CD8-positive, alpha-beta memory T cell (primary cell): ENCODE measurements at places on chromosomes 3 and 15.

DNA sequence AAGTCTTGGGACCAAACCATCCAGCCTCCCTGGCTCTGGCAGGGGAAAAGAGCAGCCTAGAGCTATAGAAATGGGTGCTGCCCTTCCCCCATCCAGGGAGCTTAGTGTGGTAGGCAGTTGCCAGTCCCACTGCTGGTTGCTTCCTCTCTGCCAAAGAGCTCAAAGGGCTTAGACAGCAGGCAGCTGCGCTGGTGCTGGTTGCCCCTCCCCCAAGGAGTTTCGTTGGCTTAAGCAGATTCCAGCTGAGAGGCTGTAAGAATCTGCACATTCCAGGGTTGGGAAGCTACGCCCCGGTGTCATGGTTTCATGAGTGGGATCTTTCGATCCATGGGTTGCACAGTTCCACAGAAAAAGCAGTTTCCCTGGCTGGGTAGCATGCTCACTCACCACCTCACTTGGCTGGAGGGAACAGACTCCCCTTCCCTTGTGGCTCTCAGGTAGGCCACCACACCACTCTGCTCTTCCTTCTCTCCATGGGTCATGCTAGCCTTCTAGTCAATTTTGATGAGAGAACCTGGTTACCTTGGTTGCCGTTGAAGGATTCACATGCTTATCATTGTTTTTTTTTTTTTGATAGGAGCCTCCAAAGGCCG lies 195.1 kb downstream of the EPHA6 start:
- no peak for DNase-seq

DNA sequence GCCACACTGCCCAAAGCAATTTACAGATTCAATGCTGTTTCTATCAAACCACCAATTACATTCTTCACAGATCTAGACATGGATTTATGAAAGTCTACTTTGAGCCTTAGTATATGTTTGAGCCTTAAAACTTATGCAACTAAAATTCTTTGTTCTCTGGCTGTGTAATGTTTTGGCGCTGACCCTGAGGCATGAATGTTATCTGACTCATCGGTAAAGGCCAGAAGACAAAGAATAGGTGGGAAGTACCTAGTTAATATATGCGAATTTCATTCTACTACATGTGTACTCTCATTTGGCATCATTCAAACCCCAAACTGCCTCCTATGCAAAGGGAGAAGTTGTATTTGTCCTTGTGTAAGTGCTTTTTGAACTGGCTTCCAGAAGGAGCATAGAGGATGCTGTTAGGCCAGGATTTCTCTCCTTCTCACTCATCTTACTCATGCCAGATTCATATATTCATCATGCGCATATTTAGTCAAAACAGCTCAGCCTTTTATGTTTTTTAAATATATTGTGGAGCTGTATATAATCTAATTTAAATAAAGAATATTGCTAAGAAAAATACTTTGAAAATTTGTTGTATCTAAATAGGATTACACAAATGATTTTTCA lies 204.2 kb downstream of the NFKBIZ start:
- no peak for DNase-seq

GRCh38 chr15:100124361-100124760 lies 217.4 kb downstream of the ADAMTS17 start:
- no peak for DNase-seq

DNA sequence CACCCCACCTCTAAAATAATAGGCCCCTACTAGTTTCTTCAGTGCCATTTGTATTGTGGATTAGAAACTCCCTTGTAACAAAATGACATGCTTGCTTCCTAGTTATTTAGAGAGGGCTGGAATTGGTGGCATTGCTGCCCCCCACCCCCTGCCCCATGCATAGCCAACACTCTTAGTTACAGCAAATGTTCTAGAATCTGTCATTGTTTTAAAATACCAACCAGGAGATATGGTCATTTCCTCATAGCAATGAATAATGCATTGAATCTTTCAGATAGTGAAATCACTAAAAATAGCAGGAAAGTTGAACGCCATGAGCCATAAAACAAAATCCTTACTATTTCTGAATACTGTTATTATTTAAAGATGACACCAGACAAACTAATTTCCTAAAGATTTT lies 292.5 kb downstream of the ARPP21 start:
- no peak for DNase-seq

DNA sequence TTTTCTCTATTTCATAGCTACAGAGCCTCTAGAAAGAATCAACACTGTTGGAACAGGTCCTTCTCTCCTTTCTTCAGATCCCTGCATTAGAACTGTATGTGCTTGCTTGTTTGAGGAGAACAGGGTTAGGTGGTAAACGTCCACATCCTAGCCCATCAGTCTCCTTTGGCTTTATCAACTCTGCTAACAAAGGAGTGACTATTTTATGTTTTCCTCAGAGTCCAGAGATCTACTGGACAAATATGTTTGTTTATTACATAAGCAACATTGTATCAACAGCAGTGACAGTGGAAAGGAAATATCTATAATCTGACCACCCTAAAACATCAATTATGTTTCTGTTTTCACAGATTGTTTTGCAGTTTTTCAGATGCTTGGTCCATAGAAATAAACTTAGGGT lies 39.6 kb downstream of the CMSS1 start:
- DNase-seq: no peak

DNA sequence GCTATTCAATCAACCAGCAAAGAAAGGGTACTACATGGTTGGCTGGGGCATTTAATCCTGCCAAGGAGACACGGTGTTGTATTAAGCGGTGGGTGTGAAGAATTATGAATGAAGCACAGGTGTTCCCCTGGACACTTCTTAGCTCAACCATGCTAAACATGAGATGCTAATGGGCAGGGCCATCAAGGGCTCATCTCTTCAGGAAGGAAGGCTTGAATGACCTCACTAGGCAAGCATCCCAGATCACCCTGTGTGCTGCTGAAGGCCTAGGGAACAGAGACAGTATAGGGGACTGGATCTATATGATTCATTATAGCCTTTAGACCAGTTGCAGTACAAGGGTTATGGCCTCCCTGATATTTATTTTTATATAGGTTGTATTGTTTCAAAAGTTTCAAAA lies 221.3 kb upstream of the SLCO3A1 start:
- DNase-seq: no peak

DNA sequence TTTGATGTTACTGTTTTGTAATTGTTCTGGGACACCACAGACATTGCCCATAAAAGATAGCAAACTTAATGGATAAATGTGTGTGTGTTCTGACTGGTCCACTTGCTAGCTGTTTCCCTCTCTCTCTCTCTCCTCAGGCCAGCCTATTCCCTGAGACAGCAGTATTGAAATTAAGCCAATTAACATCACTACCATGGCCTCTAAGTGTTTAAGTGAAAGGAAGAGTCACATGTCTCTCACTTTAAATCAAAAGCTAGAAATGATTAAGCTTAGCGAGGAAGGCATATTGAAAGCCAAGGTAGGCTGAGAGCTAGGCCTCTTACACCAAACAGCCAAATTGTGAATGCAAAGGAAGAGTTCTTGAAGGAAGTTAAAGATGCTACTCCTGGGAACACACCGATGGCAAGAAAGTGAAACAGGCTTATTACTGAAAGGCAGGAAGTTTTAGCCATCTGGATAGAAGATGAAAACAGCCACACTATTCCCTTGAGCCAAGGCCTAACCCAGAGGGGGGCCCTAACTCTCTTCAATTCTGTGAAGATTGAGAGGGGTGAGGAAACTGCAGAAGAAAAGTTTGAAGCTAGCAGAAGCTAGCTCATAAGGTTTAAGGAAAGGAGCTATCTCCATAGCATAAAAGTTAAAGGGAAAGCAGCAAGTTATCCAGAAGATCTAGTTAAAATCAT lies 295.1 kb downstream of the CHST2 start:
- no peak for DNase-seq

GRCh38 chr15:72200395-72201237 lies 3.0 kb upstream of the GRAMD2A start:
- DNase-seq: no peak

- no peak for DNase-seq
Observed at GRCh38 chr3:46984591-46985459, 5.4 kb downstream of the NBEAL2 start.

DNA sequence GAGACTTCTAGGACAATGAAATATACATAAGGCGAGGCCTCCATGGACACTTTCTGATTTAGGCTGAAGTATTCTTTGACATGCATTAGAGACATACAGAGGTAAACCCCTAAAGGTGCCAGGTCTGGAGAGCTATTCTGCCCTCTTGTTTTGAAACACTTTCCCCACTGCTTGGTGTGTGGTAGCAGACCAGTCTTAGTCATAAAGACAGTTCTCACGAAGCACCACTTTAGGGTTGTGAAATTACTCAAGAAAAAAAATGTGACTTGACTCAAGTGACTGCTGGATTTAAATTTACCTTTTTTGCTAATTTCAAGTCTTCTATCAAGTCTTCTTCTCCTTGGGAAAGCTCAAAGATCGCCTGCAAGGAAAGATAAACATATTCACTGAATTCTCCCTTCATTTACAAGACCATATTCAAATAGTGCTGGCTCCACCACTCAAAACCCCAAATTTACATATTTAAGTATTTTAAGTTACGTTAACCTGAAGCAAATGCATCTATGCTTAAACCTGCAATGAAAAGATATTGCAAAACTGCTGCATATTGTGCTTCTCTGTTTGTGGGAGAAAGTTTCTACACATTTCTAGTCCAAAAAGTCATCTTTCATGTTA lies 48.4 kb downstream of the ARHGEF3 start:
- DNase-seq: peak; percentile 52

DNA sequence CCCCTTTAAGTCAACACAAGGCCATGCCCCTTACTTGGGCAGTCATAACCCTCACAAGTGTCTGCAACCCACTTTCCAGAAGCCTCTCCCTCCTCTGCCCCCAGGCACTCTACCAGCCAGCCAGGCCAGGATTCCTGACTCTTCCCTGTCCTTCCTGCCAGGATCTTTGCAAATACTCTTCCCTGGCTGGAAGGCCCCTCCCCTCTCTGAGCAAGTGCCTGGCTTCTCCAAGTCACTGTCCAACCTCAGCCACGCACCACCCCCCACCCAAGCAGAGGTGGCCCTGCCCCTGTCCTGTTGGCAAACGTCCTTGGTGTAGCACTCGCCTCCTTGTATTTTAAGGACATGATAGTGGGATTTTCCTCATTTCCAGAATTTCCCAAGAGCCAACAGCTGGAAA lies 54.7 kb upstream of the USP3 start:
- no peak for DNase-seq

GRCh38 chr15:61910839-61911369 lies 149.3 kb downstream of the VPS13C start:
- DNase-seq: no peak

- no peak for DNase-seq
Observed at GRCh38 chr15:74431645-74432044, 2.1 kb downstream of the SEMA7A start.

DNA sequence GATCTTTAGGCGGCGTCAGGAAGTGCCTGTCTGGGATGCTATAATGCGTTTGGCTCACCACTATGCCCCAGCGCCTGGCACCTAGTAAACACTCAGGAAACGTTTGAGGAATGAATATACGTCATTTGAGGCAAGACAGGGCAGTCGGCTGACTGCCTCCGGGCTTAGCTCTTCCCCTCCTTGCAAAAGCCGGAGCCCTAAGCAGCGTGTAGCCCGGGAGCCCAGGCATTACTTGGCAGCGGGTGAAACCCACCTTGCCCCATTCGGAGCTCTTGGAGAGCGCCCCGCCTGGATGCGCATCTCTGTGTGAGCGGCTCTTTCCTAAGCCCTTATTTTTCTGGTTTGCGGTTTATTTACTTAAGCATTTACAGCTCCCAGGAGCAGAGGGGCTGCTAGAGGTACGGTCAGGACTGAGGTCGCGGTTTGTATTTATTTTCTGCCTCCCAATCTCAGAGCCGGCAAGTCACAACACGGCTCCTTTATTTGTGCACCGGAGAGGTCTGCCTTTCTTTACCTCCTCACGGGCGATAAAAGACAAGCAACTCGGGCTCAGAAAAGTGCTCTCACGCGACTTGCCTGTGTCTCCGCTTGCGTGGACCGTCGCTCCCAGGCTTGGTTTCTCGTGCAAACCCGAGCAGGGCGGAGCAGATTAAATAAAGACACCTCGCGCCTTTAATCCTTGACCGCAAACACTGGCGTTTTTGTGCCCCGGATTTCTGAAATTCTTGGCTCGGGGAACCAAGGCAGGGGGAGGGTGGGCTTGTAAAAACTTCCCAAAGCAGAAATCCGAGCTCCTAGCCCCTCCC lies 737 bp upstream of the ITPR1 start:
- peak; percentile 43 for DNase-seq

DNA sequence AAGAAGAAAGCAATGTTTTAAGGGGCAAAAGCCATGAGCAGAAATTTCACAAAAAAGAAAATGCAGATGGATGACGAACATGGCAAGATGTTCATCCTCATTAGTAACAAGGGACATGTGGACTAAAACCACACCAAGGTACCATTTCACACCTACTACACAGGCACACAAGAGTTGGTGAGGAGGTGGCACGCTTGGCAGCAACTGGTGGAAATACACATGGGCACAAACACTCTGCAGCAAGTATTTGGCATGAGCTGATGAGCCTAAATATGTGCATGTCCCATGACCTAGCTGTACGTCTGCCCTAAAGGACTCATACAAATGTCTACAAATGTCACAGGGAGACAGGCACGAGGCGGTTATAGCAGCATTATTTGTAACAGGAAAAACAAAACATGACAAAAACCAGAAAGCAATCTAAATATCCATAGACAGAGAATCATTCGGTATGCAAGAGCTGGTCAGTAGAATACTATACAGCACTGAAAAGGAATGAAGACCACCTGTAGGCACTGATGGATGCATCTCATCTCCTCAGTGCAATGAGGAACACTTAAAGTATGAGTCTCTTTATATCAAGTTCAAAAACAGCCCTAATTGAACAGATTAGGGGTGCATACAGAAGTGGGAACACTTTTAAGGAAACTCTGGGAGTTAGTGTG lies 11.5 kb upstream of the FBLN2 start:
- no peak for DNase-seq

GRCh38 chr3:169497567-169498257 lies 165.8 kb downstream of the MECOM start:
- no peak for DNase-seq

DNA sequence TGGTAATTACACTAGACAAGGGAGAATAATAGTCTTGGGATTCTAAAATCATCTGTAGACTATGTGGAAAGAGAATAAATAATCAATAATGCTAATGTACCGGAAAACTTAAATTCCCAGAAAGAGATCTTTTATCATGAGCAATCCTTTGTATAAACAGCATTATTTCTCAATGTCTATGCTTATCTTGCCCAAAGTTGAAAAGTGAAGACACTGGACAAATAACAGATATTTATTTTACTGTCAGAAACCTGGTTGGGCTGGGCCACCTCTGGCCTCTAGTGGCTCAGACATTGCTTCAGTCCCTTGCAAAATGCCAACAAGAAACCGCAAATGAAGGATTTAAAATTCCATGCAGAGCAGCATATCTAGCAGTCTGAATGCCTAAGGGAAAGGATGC lies 409.9 kb downstream of the FHIT start:
- no peak for DNase-seq

DNA sequence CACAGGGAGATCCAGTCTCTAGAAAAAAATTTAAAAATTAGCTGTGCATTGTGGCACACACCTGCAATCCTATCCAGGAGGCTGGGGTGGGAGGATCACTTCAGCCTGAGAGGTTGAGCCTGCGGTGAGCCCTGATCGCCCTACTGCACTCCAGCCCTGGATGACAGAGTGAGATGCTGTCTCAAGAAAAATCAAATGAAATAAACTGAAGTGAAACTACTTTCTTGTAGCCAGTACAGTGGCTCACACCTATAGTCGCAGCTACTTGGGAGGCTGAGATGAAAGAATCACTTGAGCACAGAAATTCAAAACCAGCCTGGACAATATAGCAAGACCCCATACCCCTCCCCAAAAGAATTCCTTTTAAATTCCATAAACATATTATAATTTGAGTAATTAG lies 35.4 kb downstream of the SMARCC1 start:
- DNase-seq: no peak
